ENCODE measurements at places on chromosomes 12 and 14.
A peak's percentile ranks its signal among the peaks of the same experiment; 100 is the strongest.

DNA sequence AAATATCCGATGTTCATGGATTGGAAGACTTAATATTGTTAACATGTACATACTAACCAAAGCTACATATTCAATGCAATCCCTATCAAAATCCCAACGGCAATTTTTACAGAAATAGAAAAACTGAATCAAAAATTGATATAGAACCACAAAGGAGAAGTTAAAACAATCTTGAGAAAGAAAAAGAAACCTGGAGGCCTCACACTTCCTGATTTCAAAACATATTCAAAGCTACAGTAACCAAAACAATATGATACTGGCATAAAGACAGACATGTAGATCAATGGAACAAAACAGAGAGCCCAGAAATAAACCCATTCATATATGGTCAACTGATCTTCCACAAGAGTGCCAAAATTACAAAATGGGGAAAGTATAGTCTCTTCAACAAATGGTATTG is 5.4 kb upstream of the PELI2 start:
- DNase-seq: no peak

GRCh38 chr12:89893972-89894706 is 185.5 kb upstream of the ATP2B1 start:
- DNase-seq: no peak

GRCh38 chr12:58363971-58364370 is 422.6 kb downstream of the ATP23 start:
- no peak for DNase-seq

GRCh38 chr14:53432378-53432802 is 279.3 kb upstream of the DDHD1 start:
- peak; percentile 18 for DNase-seq

DNA sequence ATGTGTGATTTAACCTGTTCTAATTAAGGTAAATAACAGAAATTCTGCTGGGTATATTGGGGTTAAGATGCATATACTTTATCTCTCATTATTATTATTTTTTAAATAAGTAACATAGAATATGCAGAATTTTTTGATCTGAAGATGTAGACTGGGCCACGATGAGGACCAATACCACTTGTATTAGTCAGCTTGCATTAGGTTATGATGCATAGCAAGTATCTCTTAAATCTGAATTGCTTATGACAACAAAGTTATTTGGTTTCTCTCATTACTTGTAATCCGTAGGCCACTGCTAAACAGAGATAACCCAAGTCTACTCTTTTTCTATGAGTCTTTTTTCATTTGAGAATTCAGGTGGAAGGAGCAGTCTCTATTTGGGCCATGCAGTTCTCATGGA is 145.5 kb upstream of the NOVA1 start:
- DNase-seq: no peak

DNA sequence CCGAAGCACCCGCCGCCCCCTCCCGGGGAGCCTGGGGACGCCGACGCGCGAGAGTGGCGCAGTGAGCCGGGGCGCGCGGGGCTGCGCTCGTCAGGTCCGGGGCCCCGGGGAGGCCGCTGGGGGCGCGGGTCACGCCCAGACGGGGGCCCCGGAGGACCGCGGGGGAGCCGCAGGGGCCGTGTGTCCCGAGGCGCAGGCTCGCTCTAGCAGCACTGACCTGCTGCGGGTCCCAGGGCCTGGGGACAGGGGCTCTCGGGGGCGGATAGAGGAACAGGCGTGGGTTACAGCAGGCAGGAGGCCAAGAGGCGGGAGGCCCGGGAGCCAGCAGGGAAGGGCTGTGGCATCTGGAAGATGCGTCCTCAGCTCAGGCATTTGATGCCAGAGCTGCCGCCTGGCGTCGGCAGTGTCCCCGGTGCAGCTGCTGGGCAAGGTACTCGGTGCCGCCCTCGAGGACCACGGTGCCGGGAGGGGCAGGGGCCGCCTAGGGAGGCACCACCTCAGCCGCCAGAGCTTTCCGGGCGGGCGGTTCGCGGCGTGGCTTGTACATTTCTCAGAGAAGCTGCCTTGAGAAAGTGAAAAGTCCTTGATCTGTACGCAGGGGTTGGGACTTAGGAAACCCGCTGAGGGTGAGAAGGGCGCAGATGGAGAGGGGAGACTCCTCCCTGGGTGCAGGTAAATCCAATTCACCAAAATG is 1.2 kb downstream of the WNT5B start:
- DNase-seq: no peak

DNA sequence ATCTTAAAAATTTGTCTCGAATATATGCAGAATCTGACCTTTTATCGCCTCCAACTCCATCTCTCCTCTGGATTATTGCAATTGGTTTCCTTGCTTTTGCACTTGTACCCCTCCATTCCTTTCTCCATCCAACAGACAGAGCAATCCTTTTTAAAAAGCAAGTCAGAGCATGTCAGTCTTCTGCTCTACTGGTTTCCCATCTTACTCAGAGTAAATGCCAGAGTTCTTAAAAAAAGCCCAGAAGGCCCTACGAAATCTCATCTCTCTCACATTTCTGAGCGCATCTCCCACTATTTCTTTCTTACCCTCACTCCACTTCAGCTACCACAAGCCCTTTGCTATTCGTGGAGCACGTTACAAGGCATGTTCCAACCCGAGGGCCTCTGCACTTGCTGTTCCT is 236.9 kb upstream of the DDHD1 start:
- DNase-seq: no peak

GRCh38 chr12:108441549-108441948 is 73.5 kb upstream of the FICD start:
- no peak for DNase-seq

DNA sequence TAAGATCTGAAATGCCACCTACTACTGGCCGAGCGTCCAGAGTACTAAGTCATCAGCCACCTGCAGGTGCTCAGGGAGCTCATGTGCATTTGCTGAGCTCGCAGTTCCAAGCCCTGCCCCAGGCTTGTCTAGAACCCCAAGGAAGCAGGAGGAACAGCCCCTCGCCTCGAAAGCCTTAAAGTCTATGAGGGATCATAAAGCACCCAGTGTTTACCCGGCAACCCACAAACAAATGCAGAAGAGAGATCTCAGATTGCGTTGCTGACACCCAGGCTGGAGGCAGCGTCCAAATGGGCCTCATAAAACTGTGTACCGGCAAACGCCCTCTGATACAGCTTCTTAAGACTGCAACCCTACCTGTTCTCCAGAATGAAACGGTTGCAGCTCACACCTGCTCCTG is 6.8 kb downstream of the KDM2B start:
- DNase-seq: no peak

DNA sequence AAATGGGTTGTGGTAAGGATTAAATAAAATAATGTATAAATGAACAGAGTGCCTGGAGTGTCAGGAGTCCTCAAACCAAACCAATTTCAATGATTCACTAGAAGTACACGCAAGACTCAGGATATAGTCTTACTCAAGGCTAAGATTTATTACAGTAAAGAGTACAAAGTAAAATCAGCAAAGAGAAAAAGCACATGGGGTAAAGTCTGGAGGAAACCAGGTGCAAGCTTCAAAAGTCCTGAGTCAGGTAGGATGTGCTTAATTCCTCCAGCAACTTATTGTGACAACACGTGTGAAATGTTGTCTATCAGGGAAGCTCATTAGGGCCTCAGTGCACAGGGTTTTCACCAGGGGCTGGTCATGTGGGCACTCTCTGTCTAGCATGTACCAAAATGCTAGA is 105.8 kb upstream of the NAP1L1 start:
- DNase-seq: no peak

DNA sequence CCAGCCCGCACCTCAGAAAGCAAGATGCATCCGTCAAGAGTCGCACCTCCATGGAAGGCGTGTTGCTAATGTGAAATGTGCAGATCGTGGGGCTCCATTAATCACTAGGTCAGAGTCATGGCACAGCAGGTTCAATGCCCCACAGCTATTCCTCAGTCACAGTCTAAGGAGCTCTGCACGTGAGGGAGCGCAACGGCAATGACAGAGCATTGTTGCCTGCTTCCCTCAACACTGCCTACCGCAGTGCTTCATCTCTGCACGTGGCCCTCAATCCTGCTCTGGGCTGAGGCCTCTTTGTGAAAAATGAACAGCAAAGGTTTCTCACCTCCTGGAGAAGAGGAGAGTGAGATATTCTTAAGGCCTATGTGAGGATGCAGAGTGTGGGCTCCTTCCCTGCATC is 995.2 kb upstream of the TMEM132C start:
- no peak for DNase-seq

- DNase-seq: no peak
Observed at GRCh38 chr12:19485240-19485639, 45.9 kb downstream of the AEBP2 start.

DNA sequence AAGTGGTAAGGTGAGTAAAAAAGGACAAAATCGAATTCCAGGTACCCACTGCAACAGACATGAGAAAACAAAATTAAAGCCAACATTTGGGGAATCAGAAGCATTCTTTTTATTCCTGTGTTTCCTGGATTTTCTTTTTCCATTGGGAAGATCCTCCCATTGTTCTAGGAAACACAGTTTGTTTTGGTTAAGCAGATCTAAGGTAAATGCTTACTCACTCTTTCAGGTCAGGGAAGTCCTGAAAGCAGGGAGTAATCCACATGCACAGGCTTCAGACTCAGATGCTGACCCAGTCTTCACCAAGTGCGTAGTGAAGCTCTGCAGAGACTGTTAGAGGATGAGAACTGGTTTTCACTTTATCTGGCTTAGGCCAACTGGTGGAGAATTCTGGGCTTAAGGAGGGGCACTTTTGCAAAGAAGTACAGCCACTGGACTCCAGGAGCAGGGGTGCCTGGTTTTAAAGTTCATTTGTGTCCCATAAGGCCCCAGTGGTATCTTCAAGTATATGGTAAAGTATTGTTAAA is 57.7 kb downstream of the RPAP3 start:
- no peak for DNase-seq

- DNase-seq: no peak
Observed at GRCh38 chr14:100844846-100845245, 18.9 kb downstream of the MEG3 start.

DNA sequence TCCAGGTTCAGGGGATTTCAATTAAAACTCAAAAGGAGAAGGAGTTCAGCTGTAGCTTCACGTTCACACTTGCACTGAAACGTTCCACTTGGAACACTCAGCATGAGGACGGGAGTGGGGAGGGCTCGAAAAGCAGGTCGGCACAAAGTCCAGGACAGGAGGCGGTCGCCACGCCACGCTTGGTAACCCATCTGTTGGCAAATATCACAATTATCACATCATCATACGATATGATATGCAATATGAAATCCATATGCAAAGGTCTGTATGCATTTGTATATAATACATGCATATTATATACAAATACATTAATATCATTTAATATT is 17.2 kb downstream of the ADGRD1 start:
- no peak for DNase-seq

DNA sequence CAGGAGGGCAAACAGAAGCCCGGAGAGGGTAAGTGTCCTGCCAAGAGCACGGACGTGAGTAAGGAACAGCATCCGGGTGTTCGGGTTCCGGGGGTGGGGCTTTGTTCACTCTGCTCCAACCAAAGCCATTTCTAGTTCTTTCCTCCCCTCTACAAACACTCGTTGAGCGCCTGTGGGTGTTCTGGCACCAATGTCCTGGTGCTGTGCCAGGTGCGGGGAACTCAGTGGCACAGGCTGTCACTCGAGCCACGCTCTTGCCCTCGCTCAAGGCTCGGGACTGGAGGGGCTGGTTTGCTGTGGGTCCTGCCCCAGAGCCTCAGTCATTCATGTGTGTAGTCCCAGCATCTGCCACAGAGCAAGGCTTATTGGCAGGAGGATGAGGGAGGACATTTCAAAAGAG is 157.5 kb downstream of the CALM1 start:
- DNase-seq: no peak

GRCh38 chr14:99649643-99650042 is 4.7 kb downstream of the HHIPL1 start:
- no peak for DNase-seq

DNA sequence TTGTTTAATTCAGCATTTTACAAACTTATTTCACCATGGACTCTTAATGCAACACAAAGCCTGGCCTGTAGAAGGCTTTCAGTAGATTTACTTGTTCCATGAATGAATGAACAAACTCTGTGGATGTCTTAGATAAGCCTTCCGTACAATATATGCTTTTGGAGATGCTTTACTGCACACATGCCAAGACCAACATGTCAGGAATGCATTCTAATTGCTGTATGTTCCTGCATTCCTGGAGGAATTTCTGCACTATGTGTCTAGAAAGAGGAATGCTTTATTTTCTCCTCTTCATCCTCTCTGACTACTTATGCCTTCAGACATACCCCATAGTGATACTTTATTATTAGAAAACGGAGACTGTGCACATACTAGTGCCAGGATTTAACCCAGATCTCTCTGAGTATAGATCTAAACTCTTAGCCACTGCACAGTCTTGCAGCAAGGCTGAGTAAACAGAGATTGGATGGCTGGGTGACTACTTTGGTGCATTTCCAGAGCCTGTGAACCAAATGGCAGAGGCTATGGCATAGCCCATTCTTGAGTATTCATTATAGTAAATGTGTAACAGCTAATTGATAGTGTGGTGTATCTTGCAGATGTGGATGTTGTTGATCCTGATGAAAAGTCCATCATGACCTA is 108.2 kb downstream of the SYNE2 start:
- DNase-seq: no peak

DNA sequence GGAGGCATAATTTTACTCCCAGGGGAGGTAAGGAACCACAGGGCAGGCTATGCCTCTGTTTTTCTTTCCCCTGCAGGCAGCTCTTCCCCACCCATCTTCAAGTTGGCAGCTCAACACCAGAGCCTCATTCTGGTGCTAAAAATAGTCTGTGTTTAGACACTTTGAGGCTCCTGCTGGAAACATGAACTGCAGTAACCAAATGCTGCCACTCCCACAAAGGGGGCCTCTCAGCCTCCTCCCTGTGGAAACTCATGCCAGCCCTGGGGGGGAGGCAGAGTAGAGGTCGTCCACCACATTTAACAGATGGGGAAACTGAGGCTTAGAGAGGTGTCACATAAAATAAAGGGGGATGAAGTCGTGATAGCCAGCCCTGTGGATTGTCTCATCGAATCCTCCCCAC is 61.4 kb downstream of the WSCD2 start:
- DNase-seq: no peak

- peak; percentile 60 for DNase-seq
Observed at GRCh38 chr14:70317969-70318634, 41.4 kb downstream of the COX16 start.

DNA sequence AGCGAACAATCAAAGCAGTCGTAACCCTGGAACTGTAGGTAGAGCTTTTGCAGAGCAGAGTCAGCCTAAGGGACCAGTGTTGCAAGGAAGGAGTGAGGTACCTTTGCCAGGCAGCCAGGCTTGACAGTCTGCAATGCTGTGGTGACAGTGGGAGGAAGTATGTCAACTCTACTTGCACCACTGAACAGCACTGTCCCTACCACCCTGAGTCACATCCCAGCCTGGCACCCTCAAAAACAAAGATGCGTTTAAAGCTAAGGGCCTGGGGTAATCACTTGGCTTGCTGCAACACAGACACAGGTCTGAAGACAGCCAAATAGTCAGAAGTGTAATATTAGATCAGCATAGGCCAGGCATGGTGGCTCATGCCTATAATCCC is 141.9 kb downstream of the DPF3 start:
- no peak for DNase-seq

GRCh38 chr12:99157946-99158345 is 489.6 kb upstream of the GARIN6 start:
- no peak for DNase-seq

All from neuronal stem cell (in vitro differentiated cells).